ENCODE measurements at places on chromosomes 2 and 18.

DNA sequence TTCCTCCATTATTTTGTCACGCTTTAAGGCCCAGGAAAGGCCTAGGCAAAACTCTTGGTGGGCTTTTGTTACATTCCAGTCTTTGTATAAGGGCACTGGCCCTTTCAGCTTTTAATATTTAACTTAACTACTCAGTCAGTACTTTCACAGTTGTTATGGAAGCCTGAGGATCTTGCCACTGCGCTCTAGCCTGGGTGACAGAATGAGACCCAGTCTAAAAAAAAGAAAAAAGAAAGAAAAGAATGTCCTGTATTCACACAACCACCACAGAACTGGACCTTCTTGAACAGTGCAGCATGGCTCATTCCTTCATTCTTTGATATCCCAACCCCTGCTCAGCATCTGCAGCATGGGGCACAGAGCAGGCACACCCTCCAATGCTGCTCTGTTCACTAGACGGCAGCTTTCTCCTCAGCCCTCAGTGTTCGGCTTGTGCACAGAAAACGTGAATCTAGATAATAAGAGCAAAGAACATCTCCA is 93.4 kb upstream of the MSH2 start:
- DNase-seq, result no peak

DNA sequence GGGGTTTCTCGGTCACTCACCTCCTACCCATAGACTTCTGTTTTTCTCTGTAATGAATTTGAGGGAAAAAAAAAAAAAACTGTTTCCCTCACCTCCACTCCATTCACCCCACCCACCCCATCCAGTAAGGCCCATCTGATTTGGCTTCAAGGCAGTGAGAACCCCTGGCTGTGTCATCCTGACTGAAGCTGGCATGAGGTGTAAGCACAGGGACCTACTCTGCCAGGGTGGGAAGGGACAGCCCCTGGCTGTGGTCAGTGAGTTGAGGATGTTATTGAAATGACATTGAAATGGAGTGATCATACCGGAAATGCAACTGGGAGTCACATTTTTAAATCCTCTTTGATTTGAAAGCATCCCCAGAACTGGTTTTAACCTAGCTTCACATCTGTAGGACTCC is 19.1 kb upstream of the BCL2L11 start:
- DNase-seq, result no peak

DNA sequence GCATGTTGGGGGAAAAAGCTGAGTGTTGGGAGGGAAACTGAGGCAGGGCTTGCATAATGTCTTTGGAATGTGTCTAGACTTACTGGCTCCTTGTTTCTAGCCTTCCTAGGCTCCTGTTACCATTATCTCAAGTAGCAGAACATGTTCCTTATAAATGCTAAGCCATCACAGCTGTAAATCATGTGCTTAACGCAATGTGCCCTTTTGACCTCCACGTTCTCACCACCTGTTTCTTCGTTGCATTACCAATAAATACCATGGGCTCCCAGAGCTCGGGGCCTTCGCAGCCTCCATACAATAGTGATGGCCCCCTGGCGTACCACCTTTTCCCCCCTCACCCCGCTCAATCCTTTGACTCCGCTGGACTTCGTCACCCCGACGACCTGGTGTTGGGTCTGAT is 54.0 kb upstream of the CWC22 start:
- no peak for DNase-seq

- DNase-seq, result no peak
These were observed 243.5 kb downstream of the CDH7 start for GRCh38 chr18:65994302-65994701.

DNA sequence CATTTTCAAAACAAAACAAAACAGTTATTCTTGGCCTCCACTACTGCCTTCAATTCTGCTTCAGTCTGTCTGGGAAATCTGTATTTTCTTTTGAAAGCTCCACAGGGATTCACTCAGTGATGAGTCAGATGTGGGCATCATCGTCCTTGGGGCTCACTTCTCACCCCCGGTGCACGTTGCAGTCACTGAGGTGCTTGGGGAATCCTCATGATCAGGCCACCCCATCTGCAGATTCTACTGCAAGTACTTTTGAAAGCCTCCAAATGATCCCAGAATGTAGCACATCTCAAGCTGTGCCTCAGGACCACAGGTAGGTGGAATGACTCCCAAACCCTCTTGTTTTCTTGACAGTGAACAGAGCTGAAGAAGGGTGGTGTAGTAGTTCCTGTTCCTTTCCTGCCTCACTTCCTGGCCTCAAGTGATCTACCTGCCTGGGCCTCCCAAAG is 34.3 kb downstream of the LPIN2 start:
- no peak for DNase-seq

GRCh38 chr2:240292619-240293525 is 142.6 kb upstream of the GPC1 start:
- DNase-seq, result no peak

GRCh38 chr2:204207866-204208265 is 271.3 kb downstream of the ICOS start:
- no peak for DNase-seq

GRCh38 chr18:27695503-27695902 is 481.4 kb downstream of the CDH2 start:
- no peak for DNase-seq

- DNase-seq, result no peak
These were observed 20.8 kb upstream of the CHN1 start for GRCh38 chr2:175025946-175026345.

GRCh38 chr2:63029058-63029457 is 21.6 kb upstream of the OTX1 start:
- DNase-seq, result no peak

GRCh38 chr2:40303746-40304145 is 148.1 kb downstream of the SLC8A1 start:
- DNase-seq, result no peak

- DNase-seq, result no peak
These were observed 19.4 kb upstream of the SP5 start for GRCh38 chr2:170695521-170696410.
